ENCODE measurements at places on chromosomes 16 and 17. TPM values are rescaled to one million over a fixed set of nuclear protein-coding genes. Genes with fewer than 3 reads are reported as not detected.

DNA sequence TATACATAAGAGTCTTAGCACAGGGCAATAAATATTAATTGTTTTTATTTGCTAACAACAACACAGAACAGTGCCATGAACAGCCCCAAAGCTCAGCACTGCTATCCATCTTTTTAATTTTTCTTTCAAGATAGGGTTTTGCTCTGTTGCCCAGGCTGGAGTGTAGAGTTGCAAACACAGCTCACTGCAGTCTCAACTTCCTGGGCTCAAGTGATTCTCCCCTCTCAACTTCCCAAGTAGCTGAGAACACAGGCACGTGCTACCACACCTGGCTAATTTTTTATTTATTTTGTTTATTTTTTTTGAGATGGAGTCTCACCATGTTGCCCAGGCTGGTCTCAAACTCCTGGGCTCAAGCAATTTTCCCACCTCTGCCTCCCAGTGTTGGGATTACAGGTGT lies 47.6 kb upstream of the AKAP1 start:
- no peak for DNase-seq

- DNase-seq: no peak
Measured at GRCh38 chr16:68179855-68180254, 56.1 kb downstream of the ESRP2 start.

DNA sequence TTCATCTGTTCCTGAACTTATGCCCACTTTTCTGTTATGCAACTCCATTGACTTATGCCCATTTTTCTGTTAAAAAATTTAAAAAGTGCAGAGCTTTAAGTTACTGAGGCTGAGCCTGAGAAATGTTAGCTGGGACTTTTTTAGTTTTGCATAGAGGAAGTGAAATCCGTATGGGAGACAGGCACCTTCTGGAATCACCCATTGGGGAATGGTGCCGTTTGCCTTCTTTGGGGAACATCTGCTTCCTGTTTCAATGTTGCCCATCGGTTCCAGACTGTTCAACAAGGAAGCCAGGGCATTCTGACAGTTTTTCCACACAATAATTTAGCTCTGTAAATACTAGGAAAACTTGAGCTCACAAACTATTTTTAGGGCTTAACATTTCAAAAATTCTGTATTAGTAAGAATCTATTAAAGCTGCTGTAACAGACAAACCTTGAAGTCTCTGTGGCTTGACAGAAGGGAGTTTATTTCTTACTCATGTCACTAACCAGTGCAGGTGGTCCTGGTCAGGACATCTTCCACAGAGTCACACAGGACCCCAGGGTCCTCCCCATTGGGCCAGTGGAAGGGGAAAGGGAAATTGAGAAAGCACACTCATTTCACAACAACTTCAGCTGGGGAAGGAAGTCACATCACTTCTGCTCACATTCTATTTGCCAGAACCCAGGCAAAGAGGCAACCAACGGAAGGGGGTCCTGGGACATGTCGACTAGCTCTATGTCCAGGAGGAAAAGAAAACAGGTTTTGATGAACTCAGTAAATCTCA lies 17.2 kb downstream of the PRKCB start:
- no peak for DNase-seq

- DNase-seq: no peak
Measured at GRCh38 chr16:4640572-4641305, 16.1 kb downstream of the MGRN1 start.

DNA sequence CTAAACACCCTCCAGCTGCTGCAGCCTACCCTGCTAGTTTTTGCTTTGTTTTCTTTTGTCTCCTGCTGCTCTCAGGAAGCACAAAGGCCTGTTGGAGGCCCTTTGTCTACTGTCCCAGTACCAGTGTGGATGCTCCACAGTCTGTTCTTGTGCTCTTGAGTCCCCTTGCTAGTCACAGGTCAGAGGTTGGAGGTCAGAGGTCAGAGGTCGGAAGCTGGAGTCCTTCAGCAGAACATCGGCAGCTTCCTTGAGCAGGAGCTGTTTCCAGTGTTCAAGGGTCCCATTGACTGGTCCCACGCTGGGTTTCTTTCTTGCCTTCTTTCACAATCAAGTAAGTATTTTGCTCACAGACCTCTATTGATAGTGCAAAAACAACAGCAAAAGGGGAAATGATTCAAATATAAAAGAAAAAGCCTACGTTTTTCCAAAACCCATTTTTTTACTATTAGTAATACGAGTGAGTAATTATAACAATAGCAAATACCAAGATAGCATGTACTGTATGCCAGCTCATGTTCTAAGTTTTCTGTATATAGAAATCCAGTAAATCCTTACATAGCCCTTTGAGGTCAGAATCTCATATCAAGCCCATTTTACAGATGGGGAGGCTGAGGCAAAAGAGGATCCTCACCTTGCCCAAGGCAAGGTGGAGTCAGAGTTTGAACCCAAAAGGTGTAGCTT lies 10.9 kb upstream of the IL34 start:
- no peak for DNase-seq

GRCh38 chr16:65294165-65294564 lies 172.3 kb upstream of the CDH11 start:
- DNase-seq: no peak

DNA sequence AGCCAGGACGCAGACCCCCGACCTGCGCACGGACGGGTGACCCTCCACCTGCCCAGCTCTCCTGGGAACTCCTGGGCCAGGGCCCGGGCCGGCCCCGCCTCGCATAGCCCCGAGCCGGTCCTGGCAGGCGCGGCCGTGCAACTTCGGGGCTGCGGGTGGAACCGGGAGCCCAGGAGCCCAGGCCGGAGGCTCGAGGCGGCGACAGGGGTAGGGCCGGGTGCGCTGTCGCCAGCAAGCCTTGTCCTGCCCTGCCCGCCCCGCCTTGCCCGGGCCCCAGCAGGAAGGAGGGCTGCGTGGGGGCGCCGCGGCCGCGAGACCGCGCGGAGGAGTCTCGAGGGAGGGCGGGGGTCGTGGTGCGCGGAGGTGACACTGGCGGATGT lies 408 bp downstream of the LMF1 start:
- DNase-seq: no peak

- no peak for DNase-seq
Measured at GRCh38 chr17:59492091-59492451, 73.3 kb upstream of the DHX40 start.

- no peak for DNase-seq
Measured at GRCh38 chr16:53766304-53767016, 62.5 kb downstream of the FTO start.

DNA sequence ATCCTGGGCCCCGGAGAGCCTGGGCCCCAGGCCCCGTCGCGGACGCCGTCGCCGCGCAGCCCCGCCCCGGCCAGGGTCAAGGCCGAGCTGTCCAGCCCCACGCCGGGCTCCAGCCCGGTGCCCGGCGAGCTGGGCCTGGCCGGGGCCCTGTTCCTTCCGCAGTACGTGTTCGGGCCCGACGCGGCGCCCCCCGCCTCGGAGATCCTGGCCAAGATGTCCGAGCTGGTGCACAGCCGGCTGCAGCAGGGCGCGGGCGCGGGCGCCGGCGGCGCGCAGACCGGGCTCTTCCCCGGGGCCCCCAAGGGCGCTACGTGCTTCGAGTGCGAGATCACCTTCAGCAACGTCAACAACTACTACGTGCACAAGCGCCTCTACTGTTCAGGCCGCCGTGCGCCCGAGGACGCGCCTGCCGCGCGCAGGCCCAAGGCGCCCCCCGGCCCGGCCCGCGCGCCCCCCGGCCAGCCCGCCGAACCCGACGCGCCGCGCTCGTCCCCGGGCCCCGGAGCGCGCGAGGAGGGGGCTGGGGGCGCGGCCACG lies 36.8 kb upstream of the ZC3H18 start:
- peak; percentile 24 for DNase-seq

The IRF8 gene
- total RNA-seq: 22.6 TPM

Data from skin of body (tissue), 3 donors.